Activated CD4-positive, CD25-positive, alpha-beta regulatory T cell (primary cell): ENCODE measurements at places on chromosomes 7 and 10.

GRCh38 chr7:68535266-68535665 is 1063.0 kb upstream of the AUTS2 start:
- DNase-seq = no peak

DNA sequence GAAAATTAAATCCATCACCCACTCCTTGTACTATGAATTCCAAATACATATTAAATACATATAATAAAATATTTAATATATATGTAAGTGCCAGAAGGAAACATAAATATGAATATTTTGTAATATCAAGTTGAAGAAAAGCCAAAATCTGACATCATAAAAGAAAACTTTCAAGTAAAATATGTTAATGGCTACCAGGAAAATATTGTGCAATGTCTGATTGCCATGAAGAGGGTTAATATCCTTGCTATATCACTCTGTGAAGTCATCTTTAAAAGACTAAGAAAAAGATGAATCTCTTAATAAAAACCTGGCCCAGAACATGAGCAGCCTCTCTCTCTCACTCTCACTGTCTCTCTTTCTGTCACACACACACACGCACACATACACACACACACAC is 130.2 kb downstream of the EGFR start:
- DNase-seq = no peak

- DNase-seq = no peak
Measured at GRCh38 chr7:28941633-28942032, 16.5 kb downstream of the TRIL start.

DNA sequence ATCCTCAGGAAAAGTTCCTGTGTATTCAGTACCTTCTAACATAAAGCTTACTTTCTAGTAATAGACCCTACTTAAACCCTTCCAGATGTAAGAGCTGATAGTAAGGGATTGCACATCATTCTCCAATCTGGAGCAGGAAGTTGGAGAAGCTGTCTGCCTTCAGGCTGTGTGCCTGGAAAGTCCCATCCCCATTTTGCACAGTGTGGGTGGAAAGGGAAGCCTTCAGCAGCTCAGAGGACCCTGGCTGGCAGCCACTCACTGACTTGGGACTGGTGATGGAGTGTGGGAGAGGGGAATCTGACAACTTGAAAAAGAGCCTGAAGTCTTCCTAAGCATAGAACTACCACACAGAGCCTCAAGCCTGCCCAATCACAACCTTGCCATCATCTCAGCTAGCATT is 164.1 kb upstream of the ADO start:
- DNase-seq = no peak

DNA sequence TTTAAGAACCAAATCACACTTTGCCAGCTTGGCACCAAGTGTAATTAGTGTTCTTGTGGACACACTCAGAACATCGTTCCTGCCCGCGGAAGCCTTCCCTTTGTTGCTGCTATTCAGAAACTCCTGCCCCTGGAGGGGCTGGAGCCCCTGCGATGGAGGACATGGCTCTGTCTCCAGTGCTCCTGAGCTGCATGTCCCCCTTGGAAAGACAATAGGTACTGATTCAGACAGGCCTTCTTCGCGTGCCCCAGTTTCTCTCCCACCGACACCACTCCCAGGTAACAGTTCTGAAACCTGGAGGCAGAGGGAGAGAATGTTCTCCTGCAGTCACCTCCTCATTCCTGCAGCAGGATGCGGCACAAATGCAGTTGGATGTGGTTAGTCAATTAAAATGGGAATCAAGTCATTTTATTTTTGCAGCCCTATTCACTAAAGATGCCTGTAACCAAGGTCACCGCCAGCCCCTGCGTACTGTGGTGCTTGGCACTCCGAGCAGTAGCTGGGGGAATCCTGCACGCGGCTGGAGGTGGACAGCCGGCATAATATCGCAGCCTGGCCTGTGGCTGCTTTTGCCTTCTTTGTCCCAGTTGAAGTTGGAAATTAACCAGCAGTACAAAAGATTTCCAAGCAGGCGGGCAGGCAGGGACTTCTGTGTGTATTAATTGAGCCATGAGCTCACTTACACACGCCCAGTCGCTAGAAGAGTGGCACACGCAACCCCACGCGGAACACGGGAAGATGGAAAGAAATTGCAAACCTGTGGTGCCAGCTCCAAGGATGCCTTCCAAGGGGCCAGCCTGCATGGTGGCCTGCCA is 205.7 kb downstream of the EBF3 start:
- no peak for DNase-seq

DNA sequence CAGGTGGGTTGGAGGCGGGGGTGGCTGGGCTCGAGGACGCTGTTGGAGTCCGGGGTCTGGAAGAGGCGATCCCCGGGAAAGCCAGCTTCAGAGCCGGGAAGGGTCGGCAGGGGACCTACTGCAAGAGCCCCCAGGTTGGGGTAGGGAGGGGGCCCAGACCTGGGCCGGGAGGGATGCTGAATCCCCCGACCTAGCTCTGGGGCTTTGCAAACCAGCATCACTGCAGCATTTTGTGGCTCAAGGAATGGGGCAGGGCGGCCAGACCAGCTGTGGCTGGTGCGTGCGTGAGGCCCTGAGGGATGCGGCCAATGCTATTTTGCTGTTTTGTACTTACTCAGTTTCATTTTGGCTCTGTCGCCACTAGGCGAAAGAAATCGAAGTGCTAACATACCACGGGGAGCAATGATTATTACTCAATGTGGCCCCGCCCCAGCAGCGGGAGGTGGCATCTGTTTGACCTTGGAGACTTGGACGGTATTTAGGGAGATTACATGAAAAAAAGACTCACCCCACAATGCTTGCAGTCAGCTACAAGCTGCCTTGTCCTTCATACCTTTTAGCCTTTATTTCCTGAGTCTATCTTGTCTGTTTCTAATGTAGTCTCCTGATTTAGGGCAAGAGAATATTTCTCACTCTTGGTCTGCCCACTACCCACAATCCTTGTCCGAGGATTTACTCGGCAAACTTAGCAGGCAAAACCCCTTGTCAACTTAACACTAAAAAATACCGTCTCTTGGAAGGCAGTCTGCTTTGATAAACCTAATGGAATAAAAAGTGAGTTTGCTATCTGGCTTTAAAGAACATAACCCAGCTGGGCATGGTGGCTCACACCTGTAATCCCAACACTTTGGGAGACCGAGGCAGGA is 16.2 kb downstream of the HSPB1 start:
- DNase-seq = peak; percentile 29

GRCh38 chr7:47809387-47809786 is 138.9 kb downstream of the PKD1L1 start:
- DNase-seq = no peak

GRCh38 chr7:84697506-84697905 is 489.4 kb downstream of the SEMA3D start:
- no peak for DNase-seq

GRCh38 chr7:56188823-56189346 is 72.7 kb upstream of the NUPR2 start:
- DNase-seq = no peak

DNA sequence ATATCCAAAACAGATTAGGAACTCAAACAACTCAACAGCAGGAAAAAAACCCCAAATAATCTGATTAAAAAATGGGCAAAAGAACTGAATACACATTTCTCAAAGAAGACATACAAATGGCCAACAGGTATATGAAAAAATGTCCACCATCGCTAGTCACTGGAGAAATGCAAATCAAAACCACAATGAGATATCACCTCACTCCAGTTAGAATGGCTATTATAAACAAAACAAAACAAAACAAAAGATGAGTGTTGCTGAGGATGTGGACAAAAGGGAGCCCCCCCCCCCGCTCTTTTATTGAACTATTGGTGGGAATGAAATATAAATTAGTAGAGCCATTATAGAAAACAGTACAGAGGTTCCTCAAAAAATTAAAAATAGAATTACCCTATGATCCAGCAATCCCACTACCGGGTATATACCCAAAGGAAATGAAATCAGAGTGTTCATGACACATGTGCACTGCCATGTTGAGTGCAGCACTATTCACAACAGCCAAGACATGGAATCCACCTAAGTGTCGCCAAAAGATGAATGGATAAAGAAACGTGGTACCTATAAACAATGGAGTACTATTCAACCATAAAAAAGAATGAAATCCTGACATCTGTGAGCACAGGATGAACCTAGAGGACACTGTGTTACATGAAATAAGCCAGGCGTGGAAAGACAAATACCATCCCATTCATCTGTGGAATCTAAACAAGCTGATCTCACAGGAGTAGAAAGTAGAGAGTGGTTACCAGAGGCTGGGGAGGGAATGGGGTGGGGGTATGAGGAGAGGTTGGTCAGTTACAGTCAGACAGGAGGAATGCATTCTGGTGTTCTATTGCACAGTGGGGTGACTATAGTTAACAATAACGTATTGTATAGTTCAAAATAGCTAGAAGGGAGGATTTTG is 78.1 kb upstream of the RHEB start:
- no peak for DNase-seq

- DNase-seq = no peak
Measured at GRCh38 chr10:92572362-92573090, 1.4 kb downstream of the IDE start.

DNA sequence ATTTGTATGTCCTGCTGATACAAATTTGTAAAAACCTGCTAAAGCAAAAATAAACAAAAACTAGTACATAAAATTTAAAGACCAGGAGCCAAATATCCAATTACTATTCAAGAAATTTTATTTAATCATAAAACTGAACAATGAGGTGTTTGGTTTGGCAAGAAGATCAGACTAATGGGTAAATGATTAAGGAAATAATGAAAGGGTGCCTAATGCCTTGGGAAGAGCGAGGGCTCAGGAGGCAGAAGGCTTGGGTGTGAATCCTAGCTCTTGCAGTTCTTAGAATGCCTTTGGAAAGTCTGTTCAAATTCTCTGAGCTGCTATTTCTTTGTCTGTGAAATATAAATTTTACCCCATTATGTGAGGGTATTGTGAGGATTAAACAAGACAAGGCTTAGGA is 32.4 kb downstream of the NAPEPLD start:
- no peak for DNase-seq

DNA sequence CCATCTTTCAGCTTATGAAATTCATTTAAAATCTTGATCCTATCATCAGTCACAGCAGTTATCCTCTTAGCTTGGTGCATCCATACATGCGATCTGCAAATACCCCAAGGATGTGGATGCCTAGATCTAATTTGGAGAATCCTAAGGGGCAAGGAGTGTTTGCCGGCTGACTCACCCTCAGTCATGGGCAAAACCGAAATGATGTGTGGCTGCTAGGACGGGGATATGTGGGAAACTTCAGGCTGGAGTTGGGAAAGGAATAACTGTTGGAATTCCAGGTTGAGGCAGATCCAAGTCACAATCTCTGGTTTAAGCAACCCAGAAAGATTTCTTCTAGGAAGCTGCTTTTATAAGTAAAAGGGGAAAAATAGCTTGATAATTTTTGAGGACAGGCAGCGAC is 19.7 kb upstream of the GOT1 start:
- DNase-seq = no peak

- DNase-seq = no peak
Measured at GRCh38 chr7:66283003-66283920, 78.1 kb downstream of the TPST1 start.

- no peak for DNase-seq
Measured at GRCh38 chr7:132352800-132353199, 223.5 kb downstream of the PLXNA4 start.

DNA sequence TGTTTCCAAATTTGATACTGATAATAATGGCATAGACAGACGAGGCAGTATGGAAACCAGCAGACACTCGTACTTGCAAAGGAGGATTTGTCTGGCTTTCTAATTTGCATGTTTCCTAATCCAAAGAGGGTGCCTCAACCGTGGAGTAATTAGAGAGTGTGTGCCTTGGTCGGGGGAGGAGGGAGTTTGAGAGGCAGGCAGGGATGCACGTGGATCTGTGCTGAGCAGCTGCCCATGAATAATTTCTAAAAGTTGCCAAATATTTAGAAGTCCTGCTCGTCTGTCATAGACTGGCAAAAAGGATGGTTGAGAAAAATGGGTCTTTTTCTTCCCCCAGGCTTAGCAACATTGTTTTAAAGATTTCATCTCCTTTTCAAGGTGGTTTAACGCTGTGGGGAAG is 69.4 kb downstream of the PTPRE start:
- DNase-seq = no peak

- DNase-seq = no peak
Measured at GRCh38 chr7:68478326-68478725, 1119.9 kb upstream of the AUTS2 start.

GRCh38 chr7:74387606-74388005 is 66.1 kb upstream of the GTF2IRD1 start:
- no peak for DNase-seq

DNA sequence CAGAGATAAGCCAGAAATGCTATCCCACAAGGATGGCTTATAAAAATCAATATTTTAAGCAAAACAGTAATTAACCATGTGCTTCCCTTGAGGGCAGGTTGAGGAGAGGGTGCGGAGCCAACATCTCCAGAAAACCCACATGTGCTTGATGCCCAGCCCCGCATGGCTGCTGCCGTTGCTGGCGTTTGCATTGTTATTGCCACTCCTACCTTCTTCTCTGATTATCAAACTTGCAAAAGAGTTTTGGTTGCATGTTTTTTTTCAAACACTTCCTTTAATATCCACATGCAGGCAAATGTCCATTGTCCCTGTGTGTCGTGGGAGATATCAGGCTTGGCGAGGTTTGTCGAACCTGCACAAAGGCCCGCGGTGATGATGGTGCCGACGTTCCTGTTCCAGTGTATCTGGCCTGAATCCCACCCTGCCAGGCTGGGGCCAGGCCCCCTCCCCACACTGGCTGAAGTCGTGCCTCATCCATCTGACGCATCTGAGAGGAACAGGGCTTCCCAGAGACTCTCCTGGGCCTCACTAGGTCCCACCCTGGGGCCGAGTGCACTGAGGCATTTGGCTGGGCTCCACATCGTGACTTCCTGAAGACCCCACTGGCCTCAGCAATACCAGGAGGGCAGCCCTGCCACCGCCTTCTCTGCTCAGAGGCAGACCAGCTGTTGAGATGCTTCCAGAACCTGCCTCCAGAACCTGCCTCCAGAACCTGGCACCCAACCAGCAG is 40.9 kb downstream of the TCERG1L start:
- DNase-seq = no peak

GRCh38 chr7:151038951-151039849 is 9.1 kb upstream of the ASIC3 start:
- DNase-seq = no peak

- DNase-seq = no peak
Measured at GRCh38 chr7:66950311-66950710, 29.3 kb downstream of the TMEM248 start.

GRCh38 chr10:32095116-32095733 is 39.0 kb upstream of the KIF5B start:
- DNase-seq = no peak

- no peak for DNase-seq
Measured at GRCh38 chr7:130154131-130154500, 51.1 kb downstream of the TMEM209 start.

DNA sequence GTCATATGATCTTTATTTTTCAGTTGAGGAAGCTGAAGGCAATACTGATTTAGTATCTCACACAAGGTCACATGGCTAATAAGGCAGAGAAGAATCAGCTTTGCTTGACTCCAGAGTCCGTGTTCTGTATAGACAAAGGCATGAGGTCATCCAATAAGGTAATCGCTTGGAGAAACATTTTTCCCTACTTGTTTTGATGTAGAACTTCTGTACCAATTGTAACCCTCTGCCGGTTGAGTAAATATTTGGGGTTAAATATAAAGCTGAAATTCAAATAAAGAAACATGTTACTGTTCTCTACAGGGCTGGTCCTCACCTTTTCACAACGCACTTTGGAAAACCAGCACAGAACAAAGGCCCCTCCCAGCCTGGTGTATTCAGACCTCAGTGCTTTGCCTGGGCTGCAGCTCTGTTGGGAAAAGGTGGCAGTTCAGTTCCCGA is 83.0 kb upstream of the INSYN2A start:
- DNase-seq = no peak
